Cerebellar nuclear complex (tissue), 1 donor: ENCODE measurements at places on chromosomes 12 and 14.

GRCh38 chr12:92436856-92437255, 265.9 kb upstream of the PLEKHG7 start:
- DNase-seq, result no peak

DNA sequence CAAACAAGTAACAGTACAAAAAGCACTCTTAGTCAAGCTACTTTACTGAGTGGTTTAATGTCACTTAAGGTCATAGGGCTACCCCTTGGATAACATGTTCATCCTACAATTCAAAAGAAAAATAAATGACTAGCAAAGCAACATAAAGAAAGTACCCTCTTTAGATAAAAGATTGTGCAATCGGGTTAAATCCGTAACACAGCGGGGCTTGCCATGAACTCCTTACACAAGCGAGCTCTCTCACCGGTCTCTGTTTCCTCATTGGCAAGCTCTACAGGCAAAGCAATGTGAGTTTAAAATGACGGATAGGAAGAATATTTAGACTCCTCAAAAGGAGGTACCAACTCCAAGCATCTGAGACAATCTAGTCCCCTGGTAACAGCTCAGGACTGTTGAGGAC, 140.6 kb downstream of the EGLN3 start:
- DNase-seq, result no peak

DNA sequence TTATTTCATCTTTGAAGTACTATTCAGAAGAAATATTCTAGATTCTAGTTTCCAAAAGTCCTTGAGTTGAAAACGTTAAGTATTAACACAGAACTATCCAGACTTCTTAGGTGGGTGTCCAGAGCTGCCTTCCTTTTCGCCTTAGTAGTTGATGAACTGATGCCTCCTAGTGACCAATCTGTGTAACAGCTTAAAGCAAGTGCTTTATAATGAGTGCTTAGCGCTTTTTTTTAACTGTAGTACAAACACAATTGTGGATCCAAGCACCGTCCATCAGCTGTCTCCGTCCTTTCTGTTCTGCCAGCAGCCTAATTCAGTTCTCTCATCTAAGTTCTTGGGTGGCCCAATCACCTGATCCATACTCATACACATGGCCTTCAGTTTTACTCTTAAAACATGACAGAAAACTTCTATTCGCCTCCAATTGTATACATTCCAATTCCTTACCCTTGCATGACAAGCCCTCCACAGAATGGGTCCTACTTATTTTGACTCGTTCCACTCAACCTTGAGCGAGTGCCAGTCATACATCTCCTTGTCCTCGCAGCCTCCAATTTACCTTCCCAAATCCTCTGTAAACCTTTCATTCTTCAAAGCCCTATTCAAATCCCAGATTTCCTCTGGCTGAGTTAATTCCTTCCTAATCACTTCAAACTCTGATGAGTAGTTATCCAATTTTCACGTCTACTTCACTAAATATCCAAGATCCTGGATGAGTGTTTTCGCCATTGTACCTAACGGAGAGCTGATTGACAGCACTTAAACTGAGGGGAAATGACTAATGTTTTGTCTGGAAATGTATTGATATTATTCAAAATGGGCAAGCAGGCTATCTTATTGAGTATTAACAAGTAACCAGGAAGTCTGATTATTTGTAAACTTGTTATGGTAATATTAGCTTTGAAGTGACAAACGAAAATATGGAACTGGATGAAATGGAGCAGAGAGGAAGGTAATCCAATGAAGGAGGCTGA, 5.8 kb upstream of the PHLDA1 start:
- DNase-seq, result peak; percentile 34

DNA sequence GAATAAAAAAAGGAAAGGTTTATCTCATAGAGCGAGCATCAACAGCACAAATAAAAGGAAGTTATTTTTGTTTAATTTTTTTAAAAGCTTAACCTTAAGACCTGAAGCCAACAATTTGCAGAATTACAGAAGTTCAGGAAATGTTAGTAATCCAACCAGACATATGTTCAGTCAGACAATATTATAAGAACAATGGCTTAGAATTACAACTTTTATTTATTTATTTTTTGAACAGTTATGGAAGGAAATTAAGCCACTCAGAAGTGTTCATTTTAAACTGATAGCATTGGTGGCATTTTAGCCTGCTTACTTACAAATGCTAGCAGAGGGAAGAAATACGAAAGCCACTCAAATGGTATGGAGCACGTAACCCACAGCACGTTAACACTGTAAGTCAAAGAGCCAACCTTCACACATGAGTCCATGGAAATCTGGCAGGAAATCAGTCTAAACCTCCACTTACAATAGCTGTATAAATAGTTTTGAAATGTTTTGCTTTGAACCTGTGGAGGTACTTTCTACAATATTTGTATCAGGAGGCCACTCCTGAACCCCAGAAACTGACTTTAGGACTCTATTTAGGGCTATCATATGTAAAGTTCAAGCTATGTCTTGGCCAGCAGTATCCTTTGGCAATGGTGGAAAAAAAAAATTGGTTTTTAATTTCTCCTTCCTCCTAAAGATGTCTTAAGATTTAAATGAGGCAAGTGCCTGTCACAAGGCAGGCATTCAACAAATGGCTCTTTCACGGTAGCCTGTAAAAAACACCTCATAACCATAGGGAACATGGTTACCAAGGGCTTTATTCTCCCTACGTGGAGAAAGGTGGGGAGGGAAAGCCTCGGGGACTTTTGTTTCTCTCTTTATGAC, 102.3 kb downstream of the ITPR2 start:
- no peak for DNase-seq
